ENCODE measurements at places on chromosomes 2 and 18. TPM values are rescaled to one million over a fixed set of nuclear protein-coding genes. Genes with fewer than 3 reads are reported as not detected.

LRP2 gene
- 1.3 TPM for total RNA-seq

SLC39A6 gene
- total RNA-seq, result 200 TPM

APOB gene
- 0.94 TPM for total RNA-seq

FAHD2A gene
- 21.9 TPM for total RNA-seq

ALMS1 gene
- 145 TPM for total RNA-seq

LBX2 gene
- not detected for total RNA-seq

MOGAT1 gene
- total RNA-seq, result not detected

CERKL gene
- total RNA-seq, result 1.3 TPM

FAP gene
- 1.3 TPM for total RNA-seq

GNAL gene
- total RNA-seq, result 59.8 TPM

PTPN18 gene
- total RNA-seq, result 41.9 TPM

SERPINB3 gene
- not detected for total RNA-seq

GKN1 gene
- not detected for total RNA-seq

SLC19A3 gene
- 3.1 TPM for total RNA-seq

CRYGD gene
- total RNA-seq, result not detected

PID1 gene
- total RNA-seq, result 36.9 TPM

POTEF gene
- total RNA-seq, result not detected

MBD1 gene
- 96.7 TPM for total RNA-seq

CEBPZ gene
- total RNA-seq, result 49.5 TPM

TWSG1 gene
- 18.8 TPM for total RNA-seq

NEU4 gene
- total RNA-seq, result 0.63 TPM

UGT1A5 gene
- total RNA-seq, result not detected

MROH2A gene
- not detected for total RNA-seq

LRRC30 gene
- not detected for total RNA-seq

SP5 gene
- 0.63 TPM for total RNA-seq
